ENCODE measurements at places on chromosomes 2 and 18.

GRCh38 chr18:21490748-21491147 is 109.8 kb downstream of the ESCO1 start:
- DNase-seq, result no peak

DNA sequence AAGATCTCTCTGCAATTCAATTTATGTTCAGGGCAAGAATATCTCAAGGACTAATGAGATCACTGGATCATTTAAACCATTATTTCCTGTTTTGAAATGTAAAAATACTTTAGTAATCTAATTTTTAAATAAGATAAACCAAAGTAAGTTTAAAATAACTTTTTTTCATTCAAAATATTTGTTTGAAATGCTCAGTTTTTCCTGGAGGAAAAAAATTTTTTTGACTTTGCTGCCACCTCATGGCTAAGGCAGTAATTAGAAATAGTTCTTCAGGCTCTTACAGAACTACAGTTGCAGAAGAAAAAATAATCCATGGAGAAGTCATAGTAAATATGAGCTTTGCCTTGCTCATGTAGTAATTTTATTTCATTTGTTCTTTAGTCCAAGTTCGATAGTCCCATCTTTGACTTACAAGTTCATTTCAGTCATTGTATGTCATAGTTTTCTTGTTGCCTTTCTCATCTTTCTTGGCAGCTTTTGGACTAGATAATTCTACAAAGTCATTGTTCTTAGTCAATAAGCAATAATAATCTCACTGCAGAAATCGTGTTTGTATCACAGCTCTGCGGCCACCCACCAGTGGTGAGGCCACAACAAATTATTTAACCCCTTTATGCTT is 127.4 kb downstream of the DPP4 start:
- DNase-seq, result no peak

GRCh38 chr18:50704357-50704940 is 115.4 kb downstream of the MRO start:
- DNase-seq, result no peak

DNA sequence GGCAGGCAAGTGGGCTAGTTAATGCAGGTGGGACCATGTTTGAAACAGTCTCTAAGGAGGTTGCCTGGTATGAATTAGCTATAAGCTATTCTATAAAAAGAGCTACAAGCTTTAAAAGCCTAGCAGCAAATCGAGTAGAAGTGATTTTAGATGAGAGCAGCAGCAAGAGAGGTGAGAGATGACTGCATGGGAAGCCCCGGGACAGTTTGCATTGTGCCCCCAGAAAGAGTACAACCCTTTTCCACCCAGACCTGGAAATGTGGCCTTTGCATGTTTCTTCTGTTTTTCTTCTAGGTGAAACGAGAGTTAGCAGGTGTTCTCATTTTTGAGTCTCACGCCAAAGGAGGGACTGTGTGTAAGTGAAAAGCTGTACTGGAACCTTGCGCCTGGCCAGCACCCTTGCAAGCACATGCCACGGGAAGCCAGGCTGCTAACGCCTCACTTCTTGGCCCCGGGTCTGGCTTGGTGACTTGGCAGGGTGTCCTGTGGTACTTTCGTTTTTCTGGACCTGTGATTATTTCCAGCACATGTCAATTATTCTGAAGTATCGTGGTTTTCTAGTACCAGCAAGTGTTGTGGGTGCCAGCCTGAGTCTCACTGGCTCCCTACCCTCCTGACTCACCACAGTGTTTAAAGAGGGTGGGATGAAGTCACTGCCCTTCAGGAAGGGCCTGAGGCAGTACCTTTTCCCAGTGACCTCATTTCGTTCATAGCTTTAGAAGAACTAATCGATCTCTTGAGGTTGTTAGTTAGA is 90.3 kb upstream of the MAP3K20 start:
- no peak for DNase-seq

DNA sequence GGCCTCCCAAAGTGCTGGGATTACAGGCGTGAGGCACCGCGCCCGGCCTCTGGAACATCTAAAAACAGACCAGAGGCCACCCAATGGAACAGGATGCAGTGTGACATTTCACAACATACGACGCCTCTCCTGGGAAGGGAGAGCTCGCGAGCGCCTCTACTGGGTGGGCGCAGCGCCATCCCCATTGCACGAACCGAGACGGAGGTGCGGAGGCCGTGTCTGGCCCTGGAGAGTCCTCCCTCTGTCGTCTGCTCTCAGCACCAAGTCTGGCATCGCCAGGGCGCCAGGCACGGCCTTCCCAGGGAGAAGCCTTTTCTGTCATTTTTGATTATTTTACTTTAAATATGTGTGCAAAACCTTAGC is 9.4 kb upstream of the GBX2 start:
- DNase-seq, result no peak

GRCh38 chr2:68774569-68775271 is 40.1 kb downstream of the ARHGAP25 start:
- no peak for DNase-seq

- no peak for DNase-seq
These were observed 43.0 kb downstream of the EVA1A start for GRCh38 chr2:75517547-75518230.

GRCh38 chr18:40851014-40851429 is 1104.0 kb upstream of the PIK3C3 start:
- no peak for DNase-seq

GRCh38 chr2:183105402-183106134 is 18.7 kb upstream of the NUP35 start:
- no peak for DNase-seq

DNA sequence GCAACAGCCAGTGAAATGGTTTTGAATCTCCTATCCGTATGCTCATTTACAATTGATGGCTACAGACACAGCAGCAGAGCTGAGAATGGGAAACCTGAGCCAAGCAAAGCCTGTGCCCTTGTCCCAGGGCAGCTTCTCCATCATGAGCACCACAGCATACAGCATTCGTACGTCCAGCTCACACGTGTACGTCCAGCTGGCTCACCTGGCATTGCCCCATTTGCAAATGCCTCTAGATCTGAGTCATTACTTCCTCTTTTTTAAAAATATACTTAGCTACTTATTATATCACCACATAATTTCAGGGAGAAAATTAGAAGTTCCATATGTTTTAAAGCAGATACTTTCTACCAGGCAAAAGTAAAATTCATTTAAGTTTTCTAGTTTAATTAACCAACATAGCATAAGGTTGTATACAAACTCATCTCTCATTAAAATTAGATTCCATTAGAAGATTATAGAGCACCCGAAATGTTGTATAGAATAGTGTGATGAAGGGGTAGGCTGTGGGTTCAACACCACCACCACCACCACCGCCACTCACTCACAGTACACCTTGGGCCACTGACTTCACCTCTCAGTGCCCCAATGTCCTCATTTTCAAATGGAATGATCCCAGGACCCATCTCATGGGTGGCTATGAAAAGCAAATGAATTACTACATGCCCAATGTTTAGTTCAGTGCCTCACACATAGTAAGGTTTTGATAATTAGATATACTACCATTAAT is 31.4 kb upstream of the TMEM177 start:
- DNase-seq, result no peak

- no peak for DNase-seq
These were observed 67.6 kb downstream of the AGAP1 start for GRCh38 chr2:235561450-235561849.

GRCh38 chr2:136209561-136210454 is 91.9 kb upstream of the CXCR4 start:
- no peak for DNase-seq

- no peak for DNase-seq
These were observed 279.9 kb upstream of the CELF4 start for GRCh38 chr18:37845498-37845897.

- DNase-seq, result no peak
These were observed 576.2 kb upstream of the HS6ST1 start for GRCh38 chr2:128894896-128895295.

DNA sequence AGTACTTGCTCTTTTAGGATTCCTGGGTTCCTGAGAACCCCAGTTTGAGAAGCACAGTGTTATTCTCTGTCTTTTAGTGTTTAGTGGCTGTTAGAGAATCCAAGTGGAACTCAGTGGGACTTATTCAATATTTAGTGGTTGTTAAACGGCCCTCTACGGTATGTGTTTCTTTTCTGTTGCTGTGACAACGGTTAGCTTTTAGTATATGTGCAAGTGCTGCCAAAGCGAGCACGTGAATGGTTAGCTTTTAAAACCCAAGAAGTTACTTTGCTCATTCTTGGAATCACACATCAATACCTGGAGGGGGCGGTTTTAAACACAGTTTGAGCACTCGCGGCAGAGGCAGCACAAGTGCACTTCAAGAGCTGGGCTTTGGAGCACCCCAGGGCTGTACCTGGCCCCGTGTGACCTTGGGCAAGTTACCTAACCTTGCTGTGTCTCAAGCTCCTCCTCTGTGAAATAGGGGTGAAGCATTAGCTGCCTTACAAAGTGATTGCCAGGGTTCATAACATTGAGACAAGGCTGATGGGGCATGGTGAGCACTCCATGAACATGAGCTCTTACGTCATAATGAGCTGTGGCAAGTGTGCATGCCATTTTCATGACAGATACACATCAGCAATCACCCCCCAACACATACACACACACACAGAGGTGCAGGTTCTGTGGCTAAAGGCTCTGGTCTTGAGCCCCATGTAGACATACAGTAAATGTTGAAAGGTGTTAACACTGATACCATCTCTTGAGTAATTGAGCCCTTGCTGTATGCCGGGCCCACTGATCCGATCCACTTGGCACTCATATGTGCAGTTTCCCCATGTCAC is 234.1 kb downstream of the ALPK2 start:
- no peak for DNase-seq
